ENCODE measurements at places on chromosomes 7 and 10.

- DNase-seq, result no peak
These were observed 38.5 kb downstream of the BNIP3 start for GRCh38 chr10:131943021-131943814.

DNA sequence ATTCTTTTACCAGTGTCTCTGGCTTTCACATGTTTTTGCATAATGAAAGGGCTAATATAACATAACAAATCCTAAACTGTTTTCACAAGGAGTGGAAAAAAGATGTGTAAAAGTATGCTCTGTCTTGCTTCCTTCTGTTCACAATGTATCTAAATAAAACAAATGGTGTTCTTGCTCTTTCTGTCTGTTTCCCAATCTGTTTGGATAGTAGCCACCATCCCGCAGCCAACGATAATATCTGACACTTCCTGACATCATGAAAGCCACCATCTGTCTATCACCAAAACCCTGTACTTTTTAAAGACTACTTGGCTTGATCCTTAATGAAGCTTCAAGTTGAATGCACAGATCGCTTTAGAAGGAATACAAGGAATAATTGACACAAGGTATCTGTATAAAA is 246.2 kb downstream of the ETV1 start:
- DNase-seq, result no peak

DNA sequence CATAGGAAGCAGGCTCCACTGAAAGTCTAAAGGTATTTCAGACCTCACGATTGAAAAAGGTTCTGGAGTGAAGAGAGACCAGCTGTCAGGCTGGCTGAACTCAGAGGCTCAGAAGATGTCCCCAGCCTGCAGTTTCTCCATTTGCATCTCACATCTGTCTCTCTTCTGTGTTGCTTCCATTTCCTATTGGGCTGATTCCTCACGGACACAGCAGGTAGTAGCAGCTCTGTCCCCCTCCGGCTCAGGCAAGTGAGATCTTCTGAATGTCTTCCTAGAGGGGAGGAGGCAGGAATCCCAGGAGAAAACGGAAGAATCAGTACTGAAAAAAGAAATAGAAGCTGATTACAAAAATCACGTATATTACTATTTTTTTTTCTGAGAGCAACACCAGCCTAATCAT is 274.1 kb upstream of the COBL start:
- DNase-seq, result no peak

DNA sequence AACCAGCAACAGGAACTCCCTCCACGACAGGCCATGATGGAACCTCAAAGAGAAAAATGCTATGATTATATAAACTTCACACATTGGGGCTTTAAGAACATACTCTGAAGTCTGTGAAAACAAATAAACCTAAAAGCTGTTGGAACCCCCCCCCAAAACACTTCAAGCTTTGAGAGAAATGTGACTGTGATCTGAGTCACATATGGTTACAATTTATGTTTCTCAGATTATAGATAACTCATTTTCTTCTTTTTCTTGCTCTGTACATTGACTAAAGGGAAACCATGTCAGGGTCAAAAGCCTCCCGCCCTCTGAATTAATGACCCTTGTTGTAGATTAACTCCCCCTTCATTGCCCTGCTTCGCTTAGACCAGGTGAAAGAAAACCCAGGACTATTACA is 15.8 kb downstream of the VOPP1 start:
- DNase-seq, result no peak

DNA sequence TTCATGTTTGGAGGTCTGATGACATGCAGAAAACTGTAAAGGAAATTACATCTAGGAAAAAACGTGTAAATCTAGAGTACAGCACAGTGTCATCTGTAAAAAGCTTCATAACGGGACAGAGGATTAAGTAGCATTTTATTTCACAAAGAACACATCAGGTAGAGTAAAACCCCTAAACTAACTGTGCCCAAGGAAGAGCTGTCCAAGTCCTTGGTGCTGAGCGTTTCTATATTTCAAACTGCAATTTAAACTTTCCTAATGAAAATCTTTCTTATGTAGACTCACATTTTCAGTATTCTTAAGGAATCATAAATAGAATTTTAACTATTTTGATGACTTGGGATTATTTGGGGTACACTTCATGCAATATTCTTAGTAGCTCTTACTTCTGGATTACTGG is 646.2 kb downstream of the IPMK start:
- DNase-seq, result no peak

DNA sequence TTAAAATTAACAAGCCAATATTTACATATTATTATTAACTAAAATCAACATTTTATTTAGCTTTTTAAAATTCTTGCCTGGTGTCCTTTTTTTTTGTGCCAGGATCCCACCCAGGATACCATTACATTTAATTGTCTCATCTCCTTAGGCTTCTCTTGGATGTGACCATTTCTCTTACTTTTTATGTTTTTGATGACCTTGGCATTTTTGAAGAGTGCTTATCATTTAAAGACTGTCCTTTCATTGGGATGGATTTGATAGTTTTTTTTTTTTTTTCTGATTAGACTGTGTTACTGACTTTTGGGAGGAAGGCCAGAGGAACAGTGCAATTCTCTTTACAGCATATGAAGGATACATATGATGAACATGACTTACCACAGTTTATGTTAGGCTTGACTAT is 181.4 kb upstream of the SMIM30 start:
- DNase-seq, result no peak

GRCh38 chr7:45190406-45191165 is 33.0 kb downstream of the RAMP3 start:
- DNase-seq, result no peak

DNA sequence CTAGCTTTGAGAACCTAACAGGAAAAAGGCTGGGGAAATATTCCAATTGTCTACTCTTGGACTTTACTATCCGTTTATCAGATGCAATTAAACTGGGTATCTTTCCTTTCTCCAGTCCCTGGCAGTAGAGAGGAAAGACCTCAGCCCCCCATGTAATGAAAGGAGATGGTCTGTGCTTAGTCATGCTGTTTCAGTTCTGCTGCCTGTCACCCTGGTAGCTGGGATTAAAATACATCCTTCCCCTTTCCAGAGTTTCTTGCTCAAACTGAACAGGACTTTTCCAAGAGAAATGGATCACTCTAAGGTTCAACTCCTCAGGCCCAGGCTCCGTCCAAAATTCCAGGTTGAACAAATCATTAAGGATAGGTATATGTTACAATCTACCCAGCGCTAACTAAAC is 202.9 kb downstream of the PTEN start:
- DNase-seq, result no peak

- DNase-seq, result no peak
These were observed 93.3 kb upstream of the FAM3C start for GRCh38 chr7:121489440-121489839.

DNA sequence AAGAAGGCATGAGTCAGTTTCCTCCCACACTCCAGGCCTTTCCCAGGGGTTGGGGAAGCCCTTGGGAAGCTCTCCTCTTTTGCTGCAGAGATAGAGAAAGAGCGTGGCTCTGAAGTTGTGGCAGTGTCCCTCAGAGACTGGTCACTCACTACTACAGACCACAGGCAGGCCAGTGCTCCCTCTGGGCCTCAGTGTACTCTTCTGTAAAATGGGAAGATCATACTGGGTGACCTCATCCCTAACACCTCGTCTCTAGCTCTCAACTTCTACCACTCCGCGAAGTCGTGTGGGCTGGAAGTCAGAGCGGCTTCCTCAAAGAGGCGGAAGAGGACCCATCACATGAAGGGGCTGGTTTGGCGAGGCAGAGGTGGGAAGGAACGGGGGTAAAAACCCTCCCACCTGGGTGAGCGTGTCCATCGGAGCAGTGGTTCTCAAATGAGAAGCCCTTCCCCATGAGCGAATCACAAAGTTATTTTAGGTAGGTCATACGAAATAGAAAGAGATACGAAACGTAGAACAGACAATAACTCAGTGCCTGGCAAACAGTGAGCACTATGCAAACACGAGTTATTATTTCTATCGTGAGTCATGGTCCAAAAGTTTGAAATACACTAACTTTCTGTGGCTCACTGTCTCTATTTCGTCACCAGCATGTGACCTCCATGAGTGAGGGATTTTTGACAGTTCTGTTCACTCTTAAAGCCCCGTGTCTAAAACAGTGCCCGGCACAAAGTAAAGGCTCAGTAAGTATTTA is 32.7 kb downstream of the PRKAG2 start:
- no peak for DNase-seq

Data from mucosa of descending colon (tissue), 3 donors.